ENCODE measurements at places on chromosomes 2 and 18. TPM values are rescaled to one million over a fixed set of nuclear protein-coding genes. Genes with fewer than 3 reads are reported as not detected.

- DNase-seq, result no peak
Observed at GRCh38 chr2:62270728-62271127, 74.8 kb downstream of the B3GNT2 start.

FRZB gene
- 4.6 TPM for total RNA-seq

GRCh38 chr18:49608366-49609255, 46.8 kb downstream of the LIPG start:
- no peak for DNase-seq

DNA sequence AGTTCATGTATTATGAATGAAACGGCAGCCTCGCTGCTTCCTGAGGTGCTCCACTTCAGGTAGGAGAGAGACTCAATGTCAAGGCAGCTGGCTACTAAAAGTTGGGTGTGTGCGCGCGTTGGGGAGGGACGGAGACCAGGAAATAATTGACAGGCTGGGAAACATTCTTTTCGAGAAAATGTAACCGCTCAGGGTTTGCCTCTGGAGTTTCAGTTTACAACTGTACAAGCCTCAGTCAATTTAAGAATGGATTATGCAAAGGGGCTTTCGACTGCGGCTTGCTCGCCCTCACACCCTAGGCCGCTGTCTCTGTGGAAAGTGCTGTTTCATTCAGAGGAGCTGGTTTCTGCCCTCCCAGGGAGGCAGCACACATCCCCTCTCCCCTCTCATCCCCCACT, 4.4 kb upstream of the SPRED2 start:
- DNase-seq, result no peak

KLF11 gene
- total RNA-seq, result 17.3 TPM

CNRIP1 gene
- total RNA-seq, result 5.2 TPM
